ENCODE measurements at places on chromosomes 2 and 18.

DNA sequence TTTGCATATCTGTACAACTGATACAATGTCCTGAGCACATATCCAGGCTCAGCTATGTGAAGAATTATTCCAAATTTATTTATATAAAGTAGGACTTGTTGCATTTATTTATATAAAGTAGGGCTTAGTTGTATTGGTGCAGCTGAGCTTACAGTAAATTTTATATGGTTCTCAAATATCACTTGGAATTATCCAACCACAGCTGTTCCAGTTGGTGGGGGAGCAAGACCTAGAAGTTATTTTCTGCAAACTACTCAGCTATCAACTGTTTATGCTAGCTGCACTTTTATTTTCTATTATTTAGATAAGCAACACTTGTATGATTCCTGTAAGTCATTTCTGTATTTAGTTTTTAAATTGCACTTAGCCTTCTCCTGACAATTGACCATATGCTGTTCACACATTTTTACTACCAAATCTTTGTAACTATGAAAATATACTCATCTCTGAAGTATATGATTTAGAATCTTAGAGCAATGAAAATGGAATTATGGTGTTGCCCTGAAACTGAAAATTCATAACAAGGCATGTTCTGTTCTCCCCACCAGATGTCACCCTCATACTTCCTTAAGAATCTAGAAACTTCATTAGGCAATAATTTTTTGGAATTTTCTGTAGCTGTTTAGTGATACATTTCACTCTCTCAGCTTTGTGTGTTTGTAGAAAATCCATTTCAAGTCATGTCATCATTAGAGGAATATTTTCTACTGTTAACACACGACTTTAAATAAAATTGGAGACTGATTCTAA, 157.0 kb upstream of the CBLN2 start:
- no peak for DNase-seq

- no peak for DNase-seq
Measured at GRCh38 chr2:10668402-10669012, 21.3 kb downstream of the NOL10 start.

DNA sequence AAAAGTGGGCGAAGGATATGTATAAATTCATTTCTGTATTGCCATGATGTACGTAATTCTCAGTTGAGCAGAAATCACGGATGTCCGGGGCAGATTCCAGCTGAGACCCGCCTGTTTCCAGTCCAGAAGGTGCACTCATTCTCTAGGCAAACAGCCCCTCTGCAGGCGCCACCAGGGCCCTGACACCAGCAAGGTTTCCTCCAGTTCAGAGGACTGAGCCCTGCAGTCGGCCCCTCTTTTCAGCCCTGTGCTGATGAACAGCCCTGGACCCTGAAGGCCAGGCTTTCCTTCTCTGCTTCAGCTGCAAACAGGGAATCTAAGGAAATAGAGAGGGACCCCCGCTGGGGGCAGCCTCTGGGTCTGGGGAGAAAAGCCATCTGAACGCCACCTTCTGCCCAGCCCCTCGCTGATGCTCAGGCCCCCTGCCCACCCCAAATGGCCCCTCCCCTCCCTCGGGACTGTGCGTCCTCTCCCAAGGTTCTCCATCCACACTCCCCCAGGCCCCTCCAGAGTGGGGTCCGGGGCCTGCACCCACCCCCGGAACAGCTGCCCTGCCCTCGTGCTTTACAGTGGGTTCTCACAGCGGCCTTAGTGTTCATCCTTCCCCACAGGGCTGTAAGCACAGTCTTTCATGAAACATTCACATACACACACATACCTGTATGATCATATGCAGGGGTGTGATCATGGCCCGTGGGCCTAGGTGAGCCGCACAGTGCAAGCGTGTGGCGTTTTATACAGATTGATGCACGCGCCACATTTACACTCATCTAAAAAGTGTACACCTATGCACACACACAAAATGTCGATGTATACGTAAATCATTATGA, 12.1 kb downstream of the COPS9 start:
- no peak for DNase-seq

GRCh38 chr2:72926368-72926767, 9.0 kb downstream of the EMX1 start:
- DNase-seq = no peak

- no peak for DNase-seq
Measured at GRCh38 chr2:54287532-54287931, 31.5 kb upstream of the TSPYL6 start.

- DNase-seq = no peak
Measured at GRCh38 chr2:206918263-206918662, 21.1 kb upstream of the CPO start.

DNA sequence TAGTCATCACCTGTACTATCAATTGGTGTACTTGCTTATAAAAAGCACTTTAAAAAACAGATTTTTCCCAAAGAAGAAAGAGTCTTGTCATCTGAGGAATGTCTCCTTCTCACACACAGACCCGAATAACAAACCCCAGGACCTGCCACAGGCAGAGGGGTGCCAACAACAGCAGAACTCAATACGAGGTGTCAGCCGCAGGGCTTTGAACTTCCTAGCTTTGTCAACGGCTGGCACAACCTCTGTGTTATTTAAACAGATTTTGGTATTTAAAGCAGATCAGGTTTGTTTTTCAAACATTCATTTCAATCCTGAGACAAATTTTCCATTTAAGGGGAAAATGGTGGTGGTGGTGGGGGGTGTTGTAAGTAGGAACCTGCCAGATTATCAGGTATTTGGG, 138.4 kb upstream of the RIOK3 start:
- no peak for DNase-seq

GRCh38 chr2:157349949-157350515, 24.4 kb upstream of the ERMN start:
- no peak for DNase-seq

DNA sequence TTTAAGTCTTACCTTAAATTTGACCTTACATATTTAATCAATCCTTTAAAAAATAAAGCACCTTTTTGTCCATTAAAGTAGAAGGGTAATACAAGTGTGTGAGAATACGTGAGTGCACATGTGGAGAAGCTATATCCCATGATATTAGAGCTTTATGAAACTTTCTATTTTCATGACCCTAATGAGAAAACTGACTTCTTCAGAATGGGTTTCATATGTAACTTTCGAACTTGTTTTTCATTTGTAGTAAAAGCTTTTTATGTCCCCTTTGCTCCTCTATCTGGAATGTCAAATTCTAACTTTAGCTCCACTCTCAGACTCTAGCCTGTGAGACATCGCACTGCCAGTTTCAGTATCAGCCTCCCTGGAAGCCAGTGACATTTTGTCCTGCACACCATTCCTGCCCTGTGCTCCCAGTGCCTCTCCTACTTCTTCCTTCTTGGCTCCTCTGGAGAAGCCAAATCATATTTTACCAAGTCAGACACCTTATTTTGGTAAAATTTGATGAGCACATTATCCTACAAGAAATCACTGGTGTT, 42.0 kb downstream of the MAPRE2 start:
- DNase-seq = no peak

- DNase-seq = no peak
Measured at GRCh38 chr2:169623235-169623634, 39.1 kb downstream of the PPIG start.

GRCh38 chr2:210474776-210475175, 1.8 kb downstream of the LANCL1 start:
- DNase-seq = no peak

DNA sequence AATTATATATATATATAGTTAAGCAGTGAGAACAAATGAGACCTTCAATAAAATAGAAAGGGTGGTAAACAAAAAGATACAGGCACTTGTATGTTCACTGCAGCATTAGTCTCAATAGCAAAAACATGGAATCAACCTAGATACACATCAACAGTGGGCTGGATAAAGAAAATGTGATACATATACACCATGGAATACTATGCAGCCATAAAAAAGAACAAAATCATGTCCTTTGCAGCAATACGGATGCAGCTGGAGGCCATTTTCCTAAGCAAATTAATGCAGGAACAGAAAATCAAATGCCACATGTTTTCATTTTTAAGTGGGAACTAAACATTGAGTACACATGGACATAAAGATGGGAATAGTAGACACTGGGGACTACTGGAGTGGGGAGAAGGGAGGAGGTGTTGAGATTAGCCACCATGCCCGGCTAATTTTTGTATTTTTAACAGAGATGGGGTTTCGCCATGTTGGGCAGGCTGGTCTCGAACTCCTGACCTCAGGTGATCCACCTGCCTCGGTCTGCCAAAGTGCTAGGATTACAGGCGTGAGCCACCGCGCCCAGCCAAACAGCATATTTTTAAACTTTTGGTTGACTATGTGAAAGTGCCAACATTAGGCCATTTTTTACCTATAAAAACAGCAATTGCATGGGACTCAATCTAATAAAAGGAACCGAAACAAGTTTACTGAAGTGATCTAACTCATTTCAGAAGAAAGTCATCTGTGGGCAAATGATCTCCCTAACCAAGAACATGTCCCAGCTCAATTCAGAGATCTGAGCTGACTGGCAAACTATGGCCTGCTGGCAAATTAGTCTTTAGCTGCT, 23.7 kb downstream of the ICA1L start:
- no peak for DNase-seq

DNA sequence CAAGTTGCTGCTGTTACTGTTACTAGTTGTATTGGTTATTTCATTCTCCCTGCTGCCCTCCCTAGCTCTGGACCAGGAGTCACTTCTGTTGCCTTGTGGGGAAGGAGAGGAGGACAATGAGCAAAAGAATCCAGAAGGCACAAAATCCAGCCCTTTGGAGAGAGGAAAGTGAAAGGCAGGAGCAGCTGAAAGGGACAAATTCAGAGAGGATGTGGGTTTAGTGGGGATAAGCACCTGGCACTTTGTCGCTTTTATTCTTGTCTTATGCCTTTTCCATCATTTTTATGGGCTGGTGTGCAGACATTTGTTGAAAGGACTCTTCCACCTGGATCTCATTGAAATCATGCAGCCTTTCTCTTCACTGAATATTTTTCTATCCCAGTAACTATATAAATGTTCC, 24.3 kb upstream of the LTBP1 start:
- DNase-seq = no peak

GRCh38 chr2:88950010-88950409, 258.5 kb downstream of the RPIA start:
- no peak for DNase-seq

GRCh38 chr2:199105826-199106225, 351.9 kb downstream of the SATB2 start:
- DNase-seq = no peak

DNA sequence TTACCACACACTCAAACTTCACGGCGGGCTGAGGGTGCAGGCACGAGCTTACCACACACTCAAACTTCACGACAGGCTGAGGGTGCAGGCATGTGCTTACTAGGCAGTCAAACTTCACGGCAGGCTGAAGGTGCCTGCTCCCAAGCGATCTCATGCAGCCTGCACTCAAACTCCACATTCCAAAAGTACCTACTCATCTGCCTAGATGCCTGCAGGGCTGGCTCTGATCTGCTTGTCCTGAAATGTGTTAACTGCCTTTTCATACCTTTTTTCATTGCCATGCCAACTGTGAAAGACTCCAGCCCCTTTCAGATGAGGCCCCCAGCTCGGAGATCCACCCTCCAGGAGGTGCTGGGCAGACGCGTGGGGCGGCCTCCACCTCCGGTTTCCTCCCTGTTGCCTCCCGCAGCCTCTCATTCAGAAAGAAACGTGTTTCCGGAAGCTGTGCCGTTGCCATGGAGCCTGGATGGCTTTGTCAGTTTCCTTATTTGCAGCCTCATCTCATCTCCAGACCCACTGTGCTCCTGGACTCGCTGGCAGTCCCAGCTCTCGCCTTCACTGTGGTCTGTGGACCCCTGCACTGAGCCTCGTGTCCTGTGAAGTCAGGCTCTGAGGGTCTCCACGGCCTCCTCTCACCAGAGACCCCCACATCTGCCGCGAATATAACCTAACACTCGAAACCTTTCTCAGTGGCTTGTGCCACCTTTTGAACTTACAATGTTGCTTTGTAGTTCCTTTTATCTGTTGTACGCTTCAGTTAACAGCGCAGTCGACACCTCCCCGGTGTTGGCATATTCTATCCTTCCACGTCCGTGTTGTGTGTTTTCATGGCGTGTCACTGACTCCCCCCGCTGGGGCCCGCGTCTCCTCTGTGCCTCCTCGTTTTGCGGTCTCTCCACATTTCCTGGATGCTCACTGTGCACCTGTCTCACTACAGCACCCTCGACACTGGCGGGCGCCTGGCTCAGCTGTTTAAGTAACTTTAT, 106.1 kb upstream of the ALKAL2 start:
- DNase-seq = peak; percentile 38

GRCh38 chr2:99386011-99386410, 48.8 kb downstream of the EIF5B start:
- DNase-seq = no peak
